EL (cell line): ENCODE measurements at places on chromosomes 5 and 9.

GRCh38 chr5:138226910-138227309, 13.8 kb upstream of the CDC23 start:
- DNase-seq = no peak

GRCh38 chr5:18970000-18970399, 1018.0 kb downstream of the CDH18 start:
- DNase-seq = no peak

GRCh38 chr5:80837679-80838078, 122.5 kb upstream of the RASGRF2 start:
- DNase-seq = no peak

- DNase-seq = no peak
Observed at GRCh38 chr5:8208307-8208706, 339.4 kb downstream of the MTRR start.

DNA sequence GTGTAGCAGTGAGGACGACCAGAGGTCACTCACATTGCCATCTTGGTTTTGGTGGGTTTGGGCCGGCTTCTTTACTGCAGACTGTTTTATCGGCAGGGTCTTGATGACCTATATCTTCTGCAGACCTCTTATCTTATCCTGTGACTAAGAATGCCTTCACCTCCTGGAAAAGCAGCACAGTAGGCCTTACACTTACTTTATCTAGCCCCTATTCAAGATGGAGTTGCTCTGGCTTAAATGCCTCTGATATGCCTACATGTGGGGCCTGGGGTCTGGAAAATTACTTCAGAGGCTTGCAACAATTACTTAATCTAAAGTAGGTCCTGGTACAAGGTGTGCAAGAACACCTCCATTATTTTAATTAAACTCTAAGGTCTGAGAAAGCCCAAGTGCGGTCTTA, 86.9 kb upstream of the IL12B start:
- no peak for DNase-seq

GRCh38 chr5:162289489-162289888, 221.9 kb downstream of the GABRG2 start:
- DNase-seq = no peak

GRCh38 chr5:181259974-181260719, 796 bp downstream of the TRIM52 start:
- DNase-seq = no peak

- DNase-seq = no peak
Observed at GRCh38 chr9:133004999-133005760, 25.6 kb upstream of the GTF3C5 start.

DNA sequence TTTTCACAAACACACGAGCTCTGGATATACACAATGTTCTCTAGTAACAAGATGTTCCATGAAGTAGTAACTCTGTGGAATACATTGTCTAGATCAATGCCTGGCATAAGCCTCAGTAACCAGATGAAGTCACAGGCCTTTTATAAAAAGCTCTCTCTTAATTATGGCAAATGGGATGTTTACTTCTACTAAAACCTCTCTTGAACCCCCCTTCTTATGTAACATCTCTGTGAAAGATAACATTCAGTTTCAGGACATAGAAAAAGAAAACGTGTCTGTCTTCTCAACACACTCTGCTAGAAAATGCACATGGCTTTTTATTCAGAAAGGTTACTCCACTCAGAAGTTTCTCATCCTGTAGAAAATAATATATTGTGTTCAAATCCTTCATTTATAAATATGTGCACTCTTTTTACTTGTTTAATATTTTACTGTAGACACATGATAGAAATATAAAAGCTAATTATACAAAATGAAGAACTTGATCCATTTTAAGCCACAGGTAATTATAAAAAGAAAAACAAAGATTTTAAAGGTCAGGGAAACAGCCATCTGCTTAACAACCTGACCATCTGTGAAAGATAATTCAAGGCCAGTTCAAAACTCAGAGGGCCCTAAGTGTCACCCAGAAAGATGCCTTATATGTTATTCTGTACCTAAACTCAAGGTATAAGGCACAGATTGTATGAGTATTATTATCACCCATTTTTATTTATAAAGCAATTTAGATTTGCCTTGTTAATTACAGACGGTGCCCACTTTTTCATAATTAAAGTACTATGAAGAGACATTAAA, 812.0 kb downstream of the CDH18 start:
- DNase-seq = no peak

- DNase-seq = peak; percentile 30
Observed at GRCh38 chr5:118126159-118126558, 862.2 kb downstream of the DTWD2 start.

DNA sequence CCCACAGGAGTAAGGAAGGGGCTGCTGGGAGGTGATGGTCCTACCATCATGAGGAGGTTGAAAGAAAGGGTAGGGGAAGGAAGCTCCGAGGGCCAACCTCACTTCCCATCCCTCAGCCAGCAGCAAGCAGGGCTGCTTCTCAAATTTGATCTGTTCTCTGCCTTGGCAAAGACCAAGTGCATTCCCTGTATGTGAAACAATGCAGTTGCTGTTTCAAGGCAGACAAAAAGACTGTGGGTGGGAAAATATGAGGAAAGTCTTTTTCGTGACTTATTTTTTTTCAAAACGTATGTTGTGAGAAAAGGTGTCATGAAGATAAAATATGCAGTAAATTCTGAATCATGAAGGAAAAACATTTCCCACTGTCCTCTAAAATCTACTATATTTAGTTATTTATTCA, 165.9 kb downstream of the ARSB start:
- no peak for DNase-seq

DNA sequence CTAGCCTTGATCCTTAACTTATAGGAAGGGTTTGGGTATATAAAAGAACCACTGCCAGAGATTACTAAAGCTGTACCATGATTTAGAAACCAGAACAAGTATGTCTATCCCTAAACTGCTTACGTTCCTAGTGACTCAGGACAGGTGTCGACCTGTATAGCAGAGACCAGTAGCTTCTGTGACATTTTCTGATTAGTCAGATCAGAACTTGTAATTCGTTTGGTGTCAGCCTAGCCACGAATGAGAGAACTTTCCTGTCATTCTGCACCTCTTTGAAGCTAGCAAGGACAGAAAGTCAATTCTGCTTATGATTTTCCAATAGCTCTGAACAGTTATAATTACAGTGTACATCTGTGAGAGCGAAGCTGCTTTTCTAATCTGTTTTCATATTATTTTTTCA, 39.5 kb downstream of the PRKACG start:
- no peak for DNase-seq

DNA sequence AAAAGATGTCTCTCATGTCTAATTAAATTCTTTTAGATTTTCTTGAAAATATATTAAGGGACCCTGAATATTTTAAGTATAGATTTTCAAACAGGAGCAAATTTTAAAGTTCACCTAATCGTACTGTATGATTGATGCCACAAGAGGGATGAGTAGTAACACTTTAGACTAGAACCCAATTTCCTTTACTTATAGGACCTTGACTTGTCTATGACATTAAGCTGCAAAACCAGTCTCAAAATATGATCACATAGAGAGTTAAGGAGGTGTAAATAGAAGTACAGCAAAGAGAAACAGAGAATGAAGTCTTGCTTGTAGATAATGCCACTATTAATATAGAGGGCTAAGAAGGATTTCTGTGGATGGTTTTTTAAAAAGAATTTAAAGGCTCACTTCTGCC, 312.9 kb upstream of the PRR16 start:
- no peak for DNase-seq

DNA sequence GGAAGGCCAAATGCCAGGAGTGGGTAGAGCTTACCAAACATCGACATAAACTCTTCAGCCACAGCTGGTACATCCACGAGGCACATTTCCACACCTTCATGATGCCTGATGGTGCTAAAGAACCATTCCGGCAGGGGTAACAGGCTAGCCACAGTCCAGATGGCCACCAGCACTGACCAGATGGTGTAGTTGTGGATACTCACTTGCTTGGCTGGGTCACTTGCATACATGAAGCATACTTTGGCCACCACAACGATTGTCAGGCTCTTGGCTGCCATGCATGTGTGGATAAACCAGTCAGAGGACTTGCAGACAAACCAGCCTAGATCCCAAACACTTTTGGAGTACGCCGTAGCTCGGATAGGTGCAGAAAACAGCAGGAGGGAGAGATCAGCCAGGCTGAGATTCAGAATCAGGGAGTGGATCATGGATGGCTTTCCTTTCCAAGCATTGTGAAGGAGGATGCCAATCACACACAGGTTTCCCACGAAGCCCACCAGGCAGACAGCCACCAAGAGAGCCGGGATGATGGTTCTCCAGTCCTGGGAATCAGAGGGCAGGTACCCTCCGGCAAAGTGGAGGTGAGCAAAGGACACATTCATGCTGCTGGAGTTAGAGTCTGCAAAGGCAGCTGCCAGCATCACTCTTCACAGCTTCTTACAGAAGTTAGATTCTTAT, 378 bp downstream of the GPR151 start:
- DNase-seq = no peak

- no peak for DNase-seq
Observed at GRCh38 chr5:80069918-80070318, 34.8 kb downstream of the THBS4 start.

- DNase-seq = no peak
Observed at GRCh38 chr5:77029376-77029885, 773 bp upstream of the AGGF1 start.

- DNase-seq = no peak
Observed at GRCh38 chr9:87558606-87559190, 61.0 kb downstream of the DAPK1 start.

DNA sequence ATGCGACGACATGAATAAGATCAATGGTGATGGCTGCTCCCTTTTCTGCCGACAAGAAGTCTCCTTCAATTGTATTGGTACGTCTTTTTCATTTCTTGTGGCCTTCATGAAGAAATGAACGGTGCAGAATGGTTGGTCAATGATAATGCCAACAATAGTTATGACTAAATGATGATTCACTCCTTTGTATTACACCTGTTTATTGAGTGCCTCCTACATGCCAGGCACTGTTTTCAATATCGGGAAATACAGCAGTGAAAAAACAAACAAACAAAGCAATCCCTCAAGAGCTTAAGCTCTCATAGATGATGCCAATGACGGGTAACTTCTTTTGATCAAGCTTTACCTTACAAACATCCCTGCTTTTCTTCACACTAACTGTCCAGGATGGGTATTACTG, 117.7 kb downstream of the PAPPA start:
- no peak for DNase-seq

- DNase-seq = no peak
Observed at GRCh38 chr5:131206772-131207171, 36.0 kb downstream of the LYRM7 start.

DNA sequence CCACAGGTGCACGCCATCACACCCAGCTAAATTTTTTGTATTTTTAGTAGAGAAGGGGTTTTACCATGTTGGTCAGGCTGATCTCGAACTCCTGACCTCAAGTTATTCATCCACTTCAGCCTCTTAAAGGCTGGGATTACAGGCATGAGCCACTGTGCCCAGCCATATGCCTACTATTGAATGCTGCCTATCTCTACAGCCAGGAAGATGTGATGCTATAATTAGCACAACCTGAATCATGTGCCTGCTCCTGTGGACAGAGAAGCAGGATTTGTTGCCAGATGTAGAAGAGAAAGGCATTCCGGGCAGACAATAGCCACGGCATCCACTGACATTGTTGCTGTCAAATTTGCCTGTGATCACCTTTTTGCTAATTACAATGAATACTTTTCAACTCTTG, 24.4 kb upstream of the MLLT3 start:
- no peak for DNase-seq

DNA sequence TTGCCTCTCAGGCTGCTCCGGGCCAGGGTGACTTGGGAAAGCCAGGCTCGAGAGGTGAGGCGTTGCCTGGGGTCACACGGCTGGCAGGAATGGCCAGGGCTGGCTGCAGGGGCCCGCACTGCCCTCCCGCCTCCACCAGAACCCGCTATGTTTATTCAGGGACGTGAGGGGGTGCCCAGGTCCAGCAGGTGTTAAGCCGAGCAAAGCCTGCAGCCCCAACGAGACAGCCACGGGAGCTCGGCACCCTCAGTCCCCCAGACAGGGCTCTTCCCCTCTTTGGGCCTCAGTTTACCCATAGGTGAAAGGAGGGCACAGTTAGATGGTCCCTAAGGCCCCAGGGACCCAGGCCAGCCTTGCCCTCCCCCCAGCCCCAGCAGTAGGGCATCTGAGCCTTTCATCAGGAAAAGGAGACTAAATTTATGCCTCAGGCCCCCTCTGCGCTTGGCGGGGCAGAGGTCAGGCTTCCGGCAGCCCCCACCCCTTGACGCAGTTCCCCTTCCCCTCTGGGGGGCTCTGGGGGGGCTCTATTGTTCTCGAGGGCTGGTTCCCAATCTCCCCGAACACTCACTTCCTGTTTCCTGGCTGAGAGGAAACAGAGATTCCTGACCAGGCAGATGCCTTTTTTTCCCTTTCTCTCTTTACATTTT, 7.1 kb upstream of the EGFL7 start:
- DNase-seq = no peak

DNA sequence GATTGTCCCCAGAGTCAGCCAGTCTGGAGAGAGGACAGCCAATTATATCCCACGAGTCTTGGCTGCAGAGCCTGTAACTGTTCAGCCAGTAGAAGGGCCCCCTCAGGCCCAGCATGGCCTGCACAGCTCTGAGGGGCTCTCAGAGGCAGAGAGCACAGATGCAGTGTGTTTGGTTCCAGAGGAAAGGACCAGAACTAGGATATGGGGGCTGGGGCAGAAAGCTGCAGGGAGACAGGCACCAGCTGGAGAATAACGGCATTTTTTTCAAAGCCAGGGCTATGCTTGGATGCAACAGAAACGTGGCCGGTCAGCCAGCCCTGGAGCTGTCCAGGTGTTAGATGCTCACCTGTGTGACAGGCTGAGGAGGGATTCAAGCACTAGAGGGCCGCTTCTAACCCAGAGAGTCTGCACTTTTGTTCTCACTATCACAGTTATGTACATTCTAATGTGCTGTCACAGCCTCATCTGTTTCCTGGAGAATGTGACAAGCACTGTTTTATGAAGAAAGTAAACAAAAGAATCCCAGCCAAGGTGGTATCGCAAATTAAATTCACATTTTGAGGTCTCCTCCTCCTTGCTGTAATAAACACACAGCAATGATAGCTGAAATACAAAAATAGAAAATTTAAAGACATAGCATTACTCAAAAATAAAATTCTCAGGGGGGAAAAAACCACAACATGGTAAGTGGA, 96.5 kb downstream of the GABBR2 start:
- DNase-seq = no peak

- DNase-seq = peak; percentile 53
Observed at GRCh38 chr5:115549154-115549553, 4.6 kb upstream of the FEM1C start.

DNA sequence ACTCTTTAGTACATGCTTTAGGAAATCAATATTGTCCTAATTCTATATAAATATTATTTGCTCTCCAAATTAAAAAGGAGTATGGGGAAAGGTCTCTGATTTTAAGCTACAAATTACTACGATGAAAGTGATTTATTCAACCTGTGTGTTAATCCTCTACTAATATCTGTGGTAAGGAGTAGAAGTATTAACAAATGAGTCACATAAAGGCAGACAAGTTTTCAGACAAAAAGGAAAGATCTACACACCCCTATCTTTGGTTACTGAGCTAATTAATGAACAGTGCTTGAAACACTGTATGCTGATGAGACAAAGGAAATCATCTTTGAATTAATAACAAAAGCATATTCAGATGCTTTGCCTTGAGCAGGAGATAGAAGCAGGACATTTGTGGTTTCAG, 15.9 kb downstream of the LOX start:
- DNase-seq = peak; percentile 13

- no peak for DNase-seq
Observed at GRCh38 chr5:1156033-1156753, 44.3 kb upstream of the SLC12A7 start.
